Pulmonary artery endothelial cell (primary cell): ENCODE measurements at places on chromosomes 7 and 10. TPM values are rescaled to one million over a fixed set of nuclear protein-coding genes. Genes with fewer than 3 reads are reported as not detected.

Gene PPP1R17
- total RNA-seq, result not detected in 2 replicates

Gene PPP1R9A
- total RNA-seq, result 4.1 and 9.3 TPM in 2 replicates

Gene PKD2L1
- total RNA-seq, result not detected in 2 replicates

Gene ECHDC3
- total RNA-seq, result 4.2 and 6.7 TPM in 2 replicates

Gene EPHB6
- total RNA-seq, result 0.28 and 0.79 TPM in 2 replicates

Gene WNT16
- total RNA-seq, result not detected in 2 replicates

Gene FAM221A
- 5.3 and 8.4 TPM in 2 replicates for total RNA-seq

Gene SLC18A3
- not detected in 2 replicates for total RNA-seq

Gene SORCS1
- total RNA-seq, result not detected in 2 replicates

Gene PSTK
- 3.0 and 3.9 TPM in 2 replicates for total RNA-seq

Gene FXYD4
- not detected in 2 replicates for total RNA-seq

Gene ACTL6B
- total RNA-seq, result not detected in 2 replicates
